ENCODE measurements at places on chromosomes 2 and 18.
A peak's percentile ranks its signal among the peaks of the same experiment; 100 is the strongest.

GRCh38 chr2:212050871-212051270 lies 487.7 kb downstream of the ERBB4 start:
- no peaks in the 10 kb centered on the region for H3K36me3 ChIP-seq
- no peaks in the 10 kb centered on the region for H3K27me3 ChIP-seq
- no peak for DNase-seq
- no peak overlapping the region for H3K27ac ChIP-seq
- H3K4me1 ChIP-seq, result no peaks in the 10 kb centered on the region
- no peak overlapping the region for H3K4me3 ChIP-seq

DNA sequence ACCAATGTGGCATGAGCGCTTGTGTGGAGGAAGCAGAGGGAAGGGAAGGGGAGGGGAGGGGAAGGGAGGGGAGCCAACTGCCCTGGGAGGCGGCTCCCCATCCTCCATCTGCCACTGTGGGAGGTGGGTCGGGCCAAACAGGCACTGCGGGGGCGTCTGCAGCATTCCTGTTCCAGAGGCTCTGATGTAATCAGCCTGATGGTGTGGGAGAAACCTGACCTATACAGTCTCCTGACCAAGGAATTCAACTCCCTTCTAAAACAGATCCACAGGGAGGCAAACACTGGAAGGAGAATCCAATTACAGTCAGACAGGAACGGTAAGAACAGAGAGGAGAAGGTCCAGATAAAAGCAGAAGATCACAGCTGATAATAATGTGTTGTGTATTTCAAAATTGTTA lies 88.8 kb downstream of the CD8B2 start:
- no peak for DNase-seq
- peaks cover 14% of the 10 kb centered on the region for H3K4me1 ChIP-seq
- no peak overlapping the region for H3K27ac ChIP-seq
- no peak overlapping the region for H3K4me3 ChIP-seq

GRCh38 chr2:155250800-155251199 lies 552.3 kb downstream of the KCNJ3 start:
- no peaks in the 10 kb centered on the region for H3K27me3 ChIP-seq
- no peaks in the 10 kb centered on the region for H3K36me3 ChIP-seq
- H3K27ac ChIP-seq, result no peak overlapping the region
- DNase-seq, result no peak
- no peak overlapping the region for H3K4me3 ChIP-seq
- no peaks in the 10 kb centered on the region for H3K4me1 ChIP-seq

- H3K36me3 ChIP-seq, result no peaks in the 10 kb centered on the region
- peak; percentile 79 for DNase-seq
- no peaks in the 10 kb centered on the region for H3K27me3 ChIP-seq
Measured at GRCh38 chr2:20490300-20491181, 43.7 kb downstream of the RHOB start.

DNA sequence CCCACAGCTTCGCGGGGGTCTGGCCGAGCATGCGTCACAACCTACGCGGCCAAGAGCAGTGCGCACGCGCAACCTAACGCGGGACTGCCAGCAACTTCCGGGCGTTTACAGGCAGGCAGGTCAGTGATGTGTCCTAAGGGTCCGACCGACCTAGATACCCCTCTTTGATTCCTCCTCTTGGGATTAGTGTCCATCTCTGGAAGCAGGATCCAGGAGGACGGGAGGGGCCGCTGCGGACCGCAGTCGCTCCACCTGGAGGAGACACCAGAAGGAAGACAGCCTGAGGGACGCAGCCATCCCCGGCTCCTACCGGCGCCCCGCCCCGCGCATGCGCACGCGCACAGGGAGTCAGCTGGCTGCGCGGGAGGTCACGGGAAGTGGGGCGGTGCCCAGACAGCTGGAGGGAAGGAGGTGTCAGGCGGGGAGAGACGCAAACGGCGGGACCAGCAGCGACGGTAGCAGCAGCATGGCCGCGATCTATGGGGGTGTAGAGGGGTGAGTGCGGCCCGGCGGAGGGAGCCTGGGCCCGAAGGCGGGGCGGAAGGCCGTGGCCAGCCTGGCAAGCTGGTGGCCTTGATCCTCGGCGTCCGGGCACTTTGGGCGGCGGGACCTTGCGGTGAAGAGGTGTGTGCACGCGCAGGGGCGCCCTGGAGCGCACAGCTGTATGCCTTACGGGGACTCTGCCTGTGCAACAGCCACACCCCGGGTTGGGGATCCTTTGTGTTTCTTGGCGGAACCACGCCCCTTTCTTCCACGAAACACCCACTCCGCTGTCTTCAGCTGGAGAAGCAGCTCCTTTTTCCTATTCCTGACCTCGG lies at the start of gene NAGK:
Gene NAGK (plus strand): TSS at position 431 of the 818 bp plus-strand sequence. CDS start 36 bp downstream, at position 467.
- peaks cover 22% of the 10 kb centered on the region for H3K4me1 ChIP-seq
- no peaks in the 10 kb centered on the region for H3K27me3 ChIP-seq
- peak within 1 kb of the TSS; percentile 66 for H3K4me3 ChIP-seq
- DNase-seq, result peak; percentile 98

DNA sequence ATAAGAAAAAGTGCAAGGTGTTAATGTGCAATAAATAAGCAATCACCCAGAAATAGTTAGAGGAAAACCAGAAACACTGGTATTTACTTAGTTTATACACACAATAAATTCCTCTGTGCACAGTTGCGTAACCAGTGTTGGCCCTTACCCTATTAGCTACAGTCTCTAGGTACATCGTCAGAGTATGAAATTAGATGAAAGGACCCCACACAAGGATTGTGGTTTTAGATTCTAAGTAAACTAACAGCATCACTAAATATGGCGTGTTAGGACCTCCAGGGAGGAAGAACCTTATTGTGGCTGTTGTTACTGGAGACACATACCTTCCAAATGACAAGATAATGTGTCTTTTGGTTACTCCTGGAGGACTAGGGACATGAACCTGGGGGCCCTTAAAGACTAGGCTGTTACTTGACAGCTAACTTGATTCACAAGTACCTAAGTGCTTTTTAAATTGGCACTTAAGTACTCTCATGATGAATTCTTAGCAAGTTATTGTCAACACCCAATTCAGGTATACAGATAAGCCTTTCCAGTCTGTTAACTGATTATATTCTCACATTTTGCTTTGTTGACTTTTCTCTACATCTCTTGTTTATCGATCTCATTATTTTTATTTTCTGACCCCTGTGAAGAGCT lies 115.3 kb downstream of the FEZ2 start:
- peaks cover 30% of the 10 kb centered on the region for H3K36me3 ChIP-seq
- H3K4me3 ChIP-seq, result no peak overlapping the region
- H3K4me1 ChIP-seq, result peaks cover 65% of the 10 kb centered on the region
- no peaks in the 10 kb centered on the region for H3K27me3 ChIP-seq

DNA sequence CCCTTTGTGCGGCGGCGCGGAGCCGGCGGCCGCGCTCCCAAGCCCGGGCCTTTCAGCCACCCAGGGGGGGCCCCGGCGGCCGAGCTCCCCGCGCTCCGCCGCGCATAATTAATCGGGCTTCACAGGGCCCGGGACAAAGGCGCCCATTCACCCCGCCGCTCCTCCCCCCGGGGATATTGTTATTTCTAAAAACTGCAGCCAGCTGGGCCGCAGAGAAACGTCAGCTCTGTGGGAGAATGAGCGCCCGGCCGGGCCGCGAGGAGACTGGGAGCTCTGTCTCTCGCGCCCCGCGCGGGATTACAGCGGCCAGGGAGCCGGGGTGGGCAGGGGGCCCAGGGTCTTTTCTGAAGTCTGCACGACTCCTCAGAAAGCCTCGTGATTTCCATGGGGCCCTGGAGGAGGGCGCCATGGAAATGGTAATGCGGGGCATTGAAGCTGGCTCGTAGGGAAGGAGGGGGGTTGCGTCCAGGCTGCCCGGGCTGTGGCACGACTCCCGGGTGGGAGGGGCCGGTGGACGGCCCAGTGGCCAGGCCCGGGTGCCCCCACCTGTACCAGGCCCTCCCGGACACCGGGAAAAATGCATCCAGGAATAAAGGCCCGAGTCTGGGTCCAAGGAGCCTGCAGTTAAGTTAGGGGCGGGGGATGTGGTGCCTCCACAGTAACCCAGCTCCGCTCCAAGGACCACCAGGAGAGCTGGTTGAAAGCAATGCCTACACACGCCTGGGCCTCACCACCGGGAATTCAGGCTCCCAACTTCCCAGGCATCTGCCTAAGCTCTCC lies 125.3 kb downstream of the ZFP36L2 start:
- H3K4me1 ChIP-seq, result peaks cover 27% of the 10 kb centered on the region
- no peaks in the 10 kb centered on the region for H3K36me3 ChIP-seq
- H3K4me3 ChIP-seq, result peak overlapping the region; percentile 65
- H3K27ac ChIP-seq, result peak overlapping the region; percentile 95

DNA sequence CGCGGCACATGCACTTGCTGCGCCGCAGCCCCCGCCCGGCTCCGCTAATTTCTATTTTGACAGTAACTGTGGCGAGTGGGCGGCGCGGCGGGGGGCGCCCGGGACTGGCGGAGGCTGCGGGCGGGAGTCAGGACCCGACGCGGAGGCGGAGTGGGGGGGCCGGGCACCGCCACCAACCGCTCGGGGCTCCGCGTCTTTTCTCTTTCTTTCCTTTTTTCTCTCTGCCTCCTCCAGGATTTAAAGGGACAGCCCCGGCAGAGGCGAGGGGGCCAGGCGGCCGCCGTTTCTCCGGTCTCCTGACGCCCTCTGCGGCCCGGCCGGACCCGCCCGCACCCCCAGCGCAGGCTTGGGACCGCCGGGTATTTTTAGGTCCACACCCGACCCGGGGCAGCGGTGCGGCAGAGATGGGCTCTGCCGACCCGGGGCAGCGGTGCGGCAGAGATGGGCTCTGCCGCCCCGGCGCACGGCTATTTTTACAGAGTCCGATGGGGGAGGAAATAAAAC lies 460 bp upstream of the ZBTB7C start:
- H3K27ac ChIP-seq, result peak overlapping the region; percentile 91
- no peak for DNase-seq
- no peaks in the 10 kb centered on the region for H3K27me3 ChIP-seq
- peaks cover 4% of the 10 kb centered on the region for H3K4me1 ChIP-seq

DNA sequence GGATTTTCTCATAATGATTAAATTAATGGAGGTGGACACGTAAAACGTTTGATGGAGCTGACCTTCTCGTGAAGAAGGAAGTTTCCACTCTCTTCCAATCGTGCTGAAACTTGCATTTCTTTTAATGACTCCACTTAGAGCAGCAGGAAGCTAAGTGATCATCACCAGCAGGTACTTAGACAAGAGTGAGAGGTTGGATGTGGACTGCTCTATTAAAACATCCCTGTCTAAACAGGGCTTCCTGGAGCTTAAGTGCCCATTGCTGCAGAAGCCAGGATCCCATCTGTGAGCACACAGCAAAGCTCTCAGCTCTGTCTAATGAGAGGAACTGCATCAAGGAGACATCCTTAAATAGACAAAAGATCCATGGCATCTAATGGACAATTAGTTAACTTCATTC lies 1539.5 kb upstream of the CELF4 start:
- H3K27ac ChIP-seq, result no peak overlapping the region
- no peak overlapping the region for H3K4me3 ChIP-seq
- DNase-seq, result no peak
- no peaks in the 10 kb centered on the region for H3K4me1 ChIP-seq
- no peaks in the 10 kb centered on the region for H3K27me3 ChIP-seq

DNA sequence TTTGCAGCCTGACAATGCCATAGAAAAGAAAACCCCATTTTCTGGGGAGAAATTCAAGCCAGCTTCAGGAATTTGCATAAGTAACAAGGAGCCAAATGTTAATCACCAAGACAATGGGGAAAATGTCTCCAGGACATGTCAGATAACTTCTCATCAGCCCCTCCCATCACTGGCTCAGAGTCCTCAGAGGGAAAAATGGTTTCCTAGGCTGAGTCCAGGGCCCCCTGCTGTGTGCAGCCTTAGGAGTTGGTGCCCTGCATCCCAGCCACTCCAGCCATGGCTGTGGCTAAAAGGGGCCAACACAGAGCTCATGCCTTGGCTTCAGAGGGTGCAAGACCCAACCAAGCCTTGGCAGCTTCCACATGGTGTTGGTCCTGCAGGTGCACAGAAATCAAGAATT lies 63.7 kb upstream of the FANCL start:
- no peaks in the 10 kb centered on the region for H3K36me3 ChIP-seq
- no peak overlapping the region for H3K4me3 ChIP-seq
- no peaks in the 10 kb centered on the region for H3K4me1 ChIP-seq
- no peak for DNase-seq
- H3K27me3 ChIP-seq, result no peaks in the 10 kb centered on the region

GRCh38 chr2:234970477-234970882 lies 18.7 kb downstream of the SH3BP4 start:
- DNase-seq, result no peak
- peaks cover 9% of the 10 kb centered on the region for H3K4me1 ChIP-seq
- H3K4me3 ChIP-seq, result no peak overlapping the region

DNA sequence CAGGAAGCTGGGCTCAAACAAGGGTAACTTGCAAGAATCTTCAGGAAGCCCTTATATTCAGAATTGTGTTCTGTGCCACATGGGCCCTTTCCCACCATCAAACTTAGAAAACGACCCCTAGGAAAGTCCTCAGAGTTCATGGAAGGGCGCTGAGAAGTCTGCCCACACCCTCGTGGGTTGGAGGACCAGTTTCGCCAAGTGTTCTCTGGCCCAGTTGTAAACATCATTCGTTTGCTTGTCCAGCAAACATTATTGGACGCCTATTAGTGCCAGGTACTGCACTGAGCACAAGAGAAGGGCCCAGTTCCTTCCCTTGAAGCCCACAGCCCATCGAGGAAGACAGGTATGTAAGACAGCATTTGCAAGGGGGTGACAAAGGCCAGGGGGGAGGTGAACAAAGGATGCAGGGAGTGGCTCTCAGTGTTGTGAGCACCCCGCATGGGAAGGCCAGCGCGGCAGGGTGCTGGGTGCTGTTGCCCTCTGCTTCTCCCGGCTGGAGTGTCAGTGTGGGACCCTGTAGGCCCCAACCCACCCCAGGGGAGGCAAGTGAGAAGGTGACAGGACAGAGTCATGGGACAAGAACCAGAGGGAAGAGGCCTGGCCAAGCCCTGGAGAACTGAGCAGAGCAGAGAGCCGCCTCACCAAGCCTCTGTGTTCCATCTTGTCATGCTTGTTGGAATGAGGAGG lies 60.2 kb upstream of the ALPP start:
- no peak overlapping the region for H3K27ac ChIP-seq
- H3K36me3 ChIP-seq, result no peaks in the 10 kb centered on the region
- H3K4me3 ChIP-seq, result no peak overlapping the region
- peaks cover 2% of the 10 kb centered on the region for H3K4me1 ChIP-seq
